Progenitor cell of endocrine pancreas (in vitro differentiated cells): ENCODE measurements at places on chromosomes 4 and X. TPM values are rescaled to one million over a fixed set of nuclear protein-coding genes. Genes with fewer than 3 reads are reported as not detected.

Gene SLC26A1
- 2.6 and 3.3 TPM in 2 replicates for total RNA-seq

Gene SH3D19
- 35.5 and 38.4 TPM in 2 replicates for total RNA-seq

Gene SSX3
- not detected in 2 replicates for total RNA-seq

Gene CLDN34
- total RNA-seq, result 0.38 and 0.42 TPM in 2 replicates

Gene ZNF674
- 6.2 and 7.0 TPM in 2 replicates for total RNA-seq

Gene FRMD7
- total RNA-seq, result not detected in 2 replicates

Gene DCUN1D4
- total RNA-seq, result 69.8 and 82.8 TPM in 2 replicates

- DNase-seq, result no peak
Observed at GRCh38 chr4:853416-853781, 27.5 kb upstream of the CPLX1 start.

DNA sequence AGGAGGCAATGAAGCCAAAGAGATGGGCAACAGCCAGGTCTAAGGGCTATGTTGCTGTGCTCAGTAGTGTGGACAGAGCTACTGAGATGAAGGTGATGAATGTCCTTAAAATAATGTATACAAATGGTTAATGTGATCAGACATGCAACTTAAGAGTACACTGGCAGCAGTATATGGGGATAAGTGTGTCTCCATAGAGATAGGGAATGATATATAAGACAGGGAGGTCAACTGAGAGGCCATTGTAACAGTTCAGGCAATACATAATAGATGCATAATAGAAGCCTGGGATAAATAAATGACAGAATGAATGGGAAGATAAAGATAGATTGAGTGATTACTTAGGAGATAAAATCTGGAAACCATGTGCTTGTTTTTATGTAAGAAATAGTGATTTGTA is 250.0 kb downstream of the CFAP299 start:
- no peak for DNase-seq

- no peak for DNase-seq
Observed at GRCh38 chrX:133670383-133670782, 255.1 kb upstream of the GPC4 start.

- no peak for DNase-seq
Observed at GRCh38 chrX:15947648-15948317, 93.2 kb upstream of the AP1S2 start.

DNA sequence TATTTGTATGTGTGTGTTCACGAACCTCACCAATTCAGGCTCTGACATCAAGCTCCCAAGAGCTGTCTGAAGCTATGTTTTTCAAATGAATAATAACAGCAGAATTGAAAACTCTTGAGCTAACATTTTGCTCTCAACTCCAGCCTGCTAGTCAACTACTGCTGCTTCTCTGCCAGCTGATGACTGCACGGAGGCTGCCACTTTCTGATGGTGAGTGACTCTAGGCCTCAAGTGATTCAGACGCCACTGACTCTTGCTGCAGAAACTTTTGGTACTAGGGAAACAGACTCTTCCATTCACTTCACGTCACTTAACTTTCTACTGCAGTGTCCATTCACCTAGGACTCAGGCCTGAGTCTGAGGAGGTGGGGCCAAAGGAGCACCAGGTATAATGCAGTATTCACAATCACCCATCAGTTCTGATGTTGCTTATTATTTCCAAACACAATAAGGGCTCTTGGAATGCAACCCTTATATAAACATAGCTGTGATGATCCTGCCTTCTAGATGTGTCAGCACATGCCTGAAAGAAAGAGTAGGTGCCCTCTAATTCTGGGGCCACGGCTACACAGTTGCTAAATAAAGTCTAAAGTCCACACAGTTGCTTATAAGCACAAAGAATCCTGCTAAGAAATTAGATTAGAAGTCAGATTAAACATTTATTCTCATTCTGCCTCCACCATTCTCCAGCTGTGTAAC is 16.0 kb downstream of the PRDM8 start:
- no peak for DNase-seq

- no peak for DNase-seq
Observed at GRCh38 chr4:78496021-78496643, 55.4 kb upstream of the ANXA3 start.

DNA sequence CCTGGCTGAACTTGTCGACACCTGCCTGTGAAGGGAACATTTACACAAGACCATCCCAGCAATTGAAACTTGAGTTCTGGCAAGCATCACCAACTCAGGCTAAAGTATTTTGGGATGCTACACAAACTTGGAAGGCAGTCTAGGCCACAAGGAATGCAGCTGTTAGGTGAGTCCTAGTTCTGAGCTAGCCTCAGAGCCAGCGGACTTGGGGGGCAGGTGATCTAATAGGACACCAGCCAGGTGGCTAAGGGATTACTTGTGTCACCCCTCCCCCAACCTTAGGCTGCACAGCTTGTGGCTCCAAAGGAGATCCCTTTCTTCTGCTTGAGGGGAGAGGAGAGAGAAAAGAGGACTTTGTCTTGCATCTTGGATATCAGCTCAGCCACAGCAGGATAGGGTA is 62.3 kb upstream of the DKK2 start:
- no peak for DNase-seq

DNA sequence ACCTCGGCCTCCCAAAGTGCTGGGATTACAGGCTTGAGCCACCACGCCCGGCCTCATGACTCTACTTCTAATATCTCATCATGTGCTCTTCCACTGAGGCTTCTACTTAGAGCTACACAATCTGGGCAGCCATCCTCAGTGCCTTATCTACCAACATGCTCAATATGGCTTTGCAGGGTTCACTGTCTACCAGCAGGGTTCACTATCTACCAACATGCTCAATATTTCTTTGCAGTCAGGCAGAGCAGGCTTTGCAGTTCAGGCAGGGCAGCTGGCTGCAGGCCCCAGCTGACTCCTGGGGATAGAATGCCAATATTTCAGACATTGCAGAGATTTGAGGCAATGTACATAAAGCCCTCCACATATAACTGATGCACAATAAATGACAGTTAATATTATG is 47.5 kb downstream of the PKD2 start:
- DNase-seq, result no peak

DNA sequence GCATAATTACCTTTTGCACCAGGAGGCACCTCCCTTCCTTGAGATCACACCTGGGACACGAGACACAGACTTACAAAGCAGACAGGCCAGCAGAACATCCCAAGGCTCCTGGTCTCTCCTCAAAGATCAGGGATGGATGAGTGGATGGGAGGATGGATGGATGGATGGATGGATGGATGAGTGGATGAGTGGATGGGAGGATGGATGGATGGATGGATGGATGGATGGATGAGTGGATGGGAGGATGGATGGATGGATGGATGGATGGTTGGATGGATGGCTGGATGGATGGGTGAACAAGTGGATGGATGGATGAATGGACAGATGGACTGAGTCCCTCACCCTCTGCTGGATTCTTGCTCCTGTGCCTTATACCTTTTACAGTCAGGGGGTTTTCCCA is 364.0 kb downstream of the BCOR start:
- DNase-seq, result no peak
